Fibroblast of villous mesenchyme (primary cell): ENCODE measurements at places on chromosomes 3 and 15. TPM values are rescaled to one million over a fixed set of nuclear protein-coding genes. Genes with fewer than 3 reads are reported as not detected.

- DNase-seq: peak; percentile 76
Observed at GRCh38 chr3:48039487-48040190, 23.4 kb upstream of the MAP4 start.

DNA sequence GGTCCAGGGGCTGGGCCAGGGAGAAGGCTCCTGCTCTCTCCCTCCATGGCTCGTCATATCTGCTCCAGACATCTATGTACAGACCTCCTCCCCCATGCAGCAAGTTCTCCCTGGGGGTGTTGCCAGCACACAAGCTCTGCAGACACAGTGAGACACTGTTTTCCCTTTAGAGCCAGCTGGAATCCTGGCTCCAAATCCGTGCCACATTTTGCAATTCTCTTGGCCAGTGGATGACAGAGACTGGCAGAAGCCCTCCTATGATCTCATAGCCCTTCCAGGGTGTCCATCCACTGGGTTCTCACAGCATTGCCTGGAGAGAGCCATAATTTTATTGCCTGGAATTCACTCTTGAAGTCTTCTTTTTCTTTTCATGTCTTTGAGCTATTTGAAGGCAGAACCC lies 203.9 kb downstream of the TLE3 start:
- peak; percentile 46 for DNase-seq

GRCh38 chr3:56823984-56824703 lies 22.4 kb upstream of the ARHGEF3 start:
- no peak for DNase-seq

Gene THAP10
- 1.9 and 2.6 TPM in 2 replicates for total RNA-seq

Gene HDAC11
- total RNA-seq: 7.1 and 9.5 TPM in 2 replicates
